Activated naive CD8-positive, alpha-beta T cell treated with anti-CD3 and anti-CD28 coated beads for 36 hours (primary cell): ENCODE measurements at places on chromosomes 6 and 20.

DNA sequence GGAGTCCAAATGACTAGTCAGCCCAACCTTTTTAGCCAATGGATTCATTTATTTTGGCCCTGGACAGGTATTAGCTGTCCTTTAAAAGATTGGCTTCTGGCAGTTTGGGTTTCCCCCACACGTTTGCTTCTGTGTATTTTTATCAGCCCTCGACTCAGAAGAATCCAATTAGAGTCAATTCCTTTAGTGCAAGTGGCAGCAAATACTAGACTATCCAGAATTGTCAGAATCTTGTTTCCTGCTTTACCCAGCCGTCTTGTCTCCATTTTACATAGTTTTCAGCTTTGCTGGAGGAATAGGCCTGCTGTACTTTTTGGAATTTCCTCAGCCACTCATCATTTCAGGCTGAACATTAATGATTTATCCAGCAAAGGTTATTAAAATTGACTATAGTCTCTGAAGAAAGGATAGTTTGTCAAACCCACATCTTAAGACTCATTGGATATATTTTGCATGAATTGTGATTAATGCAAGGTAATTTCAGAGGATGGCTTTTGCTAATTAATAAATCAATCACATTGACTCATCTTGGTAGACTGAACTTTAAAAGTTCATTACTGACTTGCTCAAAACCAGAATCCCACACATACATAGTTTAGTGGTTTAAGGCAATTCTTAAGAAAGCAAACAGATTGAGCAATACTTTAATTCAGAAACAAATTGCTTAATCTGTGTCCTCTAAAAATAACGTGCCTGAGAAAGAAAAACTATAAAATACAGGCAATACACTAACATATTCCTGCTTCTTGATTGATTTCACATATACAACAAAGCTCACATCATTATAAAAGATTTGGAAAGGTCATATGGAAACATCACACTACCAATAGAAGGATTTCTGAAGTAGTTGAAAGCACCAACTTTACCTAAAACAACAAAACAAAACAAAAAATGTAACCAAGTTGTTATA, 62.9 kb upstream of the ZNF217 start:
- no peak for DNase-seq

DNA sequence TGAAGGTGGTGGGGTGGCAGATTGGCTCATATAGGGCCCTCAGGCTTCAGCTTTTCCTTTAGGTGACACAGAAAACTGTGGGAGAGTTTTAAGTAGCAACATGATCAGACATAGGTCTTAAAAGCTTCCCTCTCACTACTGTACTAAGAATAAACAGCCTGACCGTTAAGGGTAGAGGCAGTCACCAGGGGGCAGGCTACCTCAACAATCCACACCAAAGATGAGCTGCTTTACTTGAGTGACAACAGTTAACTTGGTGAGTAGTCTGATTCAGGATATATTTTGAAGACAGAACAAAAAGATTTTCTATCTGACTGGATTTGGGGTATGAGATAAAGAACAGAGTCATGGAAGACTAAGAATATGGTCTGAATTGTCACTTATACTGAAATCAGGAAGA, 193.1 kb upstream of the SHLD1 start:
- DNase-seq = peak; percentile 22

DNA sequence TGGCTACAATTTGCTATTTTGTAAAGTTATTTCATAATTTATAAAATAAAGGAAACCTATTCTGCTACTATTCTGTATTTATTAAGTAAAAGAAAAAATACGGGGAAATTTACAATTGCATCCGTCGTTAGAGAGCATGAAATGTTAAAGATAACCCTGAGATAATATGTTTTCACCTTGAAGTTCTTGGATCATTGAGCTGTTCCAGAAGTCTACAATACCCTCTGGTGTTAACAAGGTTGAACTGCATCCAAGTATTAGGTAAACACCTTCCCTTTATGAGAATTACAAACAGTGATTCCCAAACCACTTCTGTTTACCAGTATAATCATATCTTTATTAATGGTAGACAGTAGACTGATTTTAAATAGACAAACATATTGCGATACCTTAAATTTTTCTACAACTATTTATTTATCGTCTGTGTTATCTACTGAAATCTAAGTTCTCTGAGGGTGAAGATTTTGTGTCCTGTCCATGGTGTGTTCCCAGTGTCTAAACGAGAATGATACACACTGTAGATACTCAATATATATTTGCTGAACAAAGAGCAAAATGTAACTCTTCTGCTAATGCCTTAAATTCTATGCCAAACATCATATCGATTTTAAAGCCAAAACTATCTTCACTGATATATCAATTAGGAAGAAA, 28.2 kb downstream of the TBC1D32 start:
- no peak for DNase-seq

DNA sequence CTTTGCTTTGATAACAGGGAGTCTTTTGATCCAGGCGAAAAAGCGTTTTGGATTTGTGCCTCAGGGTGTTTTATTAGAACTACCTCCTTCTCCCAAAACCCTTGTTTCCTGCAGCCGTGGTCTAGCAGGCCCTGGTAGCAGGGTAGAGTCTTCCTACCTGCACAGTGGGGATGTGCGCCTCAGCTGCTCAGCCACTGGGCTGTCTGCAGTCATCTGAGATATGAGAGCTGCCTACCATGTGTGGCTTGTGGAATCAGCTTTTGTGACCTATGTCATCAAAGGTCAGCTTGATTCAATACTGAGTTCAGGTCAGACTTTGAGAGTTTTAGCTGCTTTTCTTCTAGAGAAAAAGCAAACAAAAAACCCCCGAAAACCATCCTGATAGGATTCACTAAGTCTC, 279.5 kb downstream of the CLIC5 start:
- DNase-seq = no peak
